NCI-H1048 (cell line): ENCODE measurements at places on chromosomes 12 and 14.

DNA sequence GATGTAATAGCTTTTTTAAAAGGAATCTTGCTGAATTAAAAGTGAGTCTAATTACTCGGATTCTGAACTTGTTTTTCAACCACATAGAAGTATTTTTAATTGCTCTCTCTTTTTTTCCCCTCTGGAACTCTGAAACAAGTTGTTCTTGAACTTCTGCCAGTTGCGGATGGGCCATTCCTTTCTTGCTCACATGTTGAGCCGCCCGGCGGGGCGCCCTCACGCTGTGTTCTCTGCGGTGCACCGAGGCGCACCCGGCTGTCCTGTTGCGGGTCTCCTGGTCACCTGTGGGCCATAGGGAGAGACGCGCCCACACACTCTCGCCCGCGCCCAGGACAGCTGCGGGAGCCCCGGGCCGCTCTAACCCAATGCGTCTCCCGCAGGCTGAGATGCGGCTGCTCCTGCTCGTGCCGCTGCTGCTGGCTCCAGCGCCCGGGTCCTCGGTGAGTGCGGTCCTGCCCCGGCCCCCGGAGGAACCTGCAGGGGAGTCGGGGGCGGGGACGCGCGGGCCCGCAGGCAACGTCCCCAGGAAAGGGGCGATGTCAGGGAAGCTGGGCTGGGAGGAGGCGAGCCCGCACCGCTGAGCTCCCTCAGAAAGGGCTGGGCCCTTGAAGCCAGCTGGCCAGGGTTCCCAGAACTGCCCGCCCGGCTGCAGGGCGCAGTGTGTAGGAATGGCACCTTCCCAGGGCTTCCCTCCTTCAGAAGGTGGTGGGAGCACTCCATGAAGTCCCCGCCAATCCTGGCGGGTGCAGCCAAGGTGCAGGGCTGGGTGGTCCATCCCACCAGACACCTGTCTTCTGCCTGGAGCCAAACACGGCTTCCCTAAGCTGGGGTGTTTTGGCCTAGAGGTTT is 2.3 kb downstream of the PAPLN start:
- no peak for DNase-seq

DNA sequence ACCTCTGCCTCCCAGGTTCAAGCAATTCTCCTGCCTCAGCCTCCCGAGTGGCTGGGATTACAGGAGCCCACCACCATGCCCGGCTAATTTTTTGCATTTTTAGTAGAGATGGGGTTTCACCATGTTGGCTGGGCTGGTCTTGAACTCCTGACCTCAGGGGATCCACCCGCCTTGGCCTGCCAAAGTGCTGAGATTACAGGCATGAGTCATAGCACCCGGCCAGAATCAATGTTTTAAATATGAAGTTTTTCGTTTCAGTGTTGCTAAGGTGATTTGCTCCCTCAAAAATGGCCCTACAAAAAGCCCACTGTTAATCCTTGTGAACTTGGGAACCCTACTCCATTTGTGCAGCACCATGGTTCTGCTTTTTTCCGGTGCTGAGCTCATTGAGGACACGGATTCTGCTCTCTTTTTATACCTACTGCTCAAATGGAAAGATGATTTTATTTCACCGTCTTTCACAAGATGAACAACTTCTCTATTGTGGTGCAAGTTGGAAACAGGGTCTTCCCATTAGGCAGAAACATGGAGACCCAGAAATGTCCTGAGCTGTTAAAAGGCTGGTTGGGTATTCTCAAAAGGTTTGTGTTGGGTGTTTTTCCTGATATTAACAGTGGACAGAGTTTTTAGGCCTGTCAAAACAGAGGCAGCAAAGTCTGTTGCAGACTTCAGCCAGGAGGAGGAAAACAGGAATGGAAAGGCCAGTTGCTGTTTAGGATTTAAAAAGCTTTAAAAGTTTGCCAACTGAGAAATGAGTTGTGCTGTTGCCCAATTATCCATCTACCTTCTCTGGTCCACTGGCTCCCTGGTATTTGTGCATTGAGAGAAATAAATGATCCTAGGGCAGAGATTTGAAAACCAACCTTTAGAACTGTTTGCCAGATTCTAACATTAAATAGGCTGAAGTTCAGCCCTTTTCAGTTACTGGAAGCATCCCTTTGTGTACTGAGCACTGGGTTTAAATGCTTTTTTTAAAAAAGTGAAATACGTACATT is 85.8 kb downstream of the ATP23 start:
- no peak for DNase-seq

DNA sequence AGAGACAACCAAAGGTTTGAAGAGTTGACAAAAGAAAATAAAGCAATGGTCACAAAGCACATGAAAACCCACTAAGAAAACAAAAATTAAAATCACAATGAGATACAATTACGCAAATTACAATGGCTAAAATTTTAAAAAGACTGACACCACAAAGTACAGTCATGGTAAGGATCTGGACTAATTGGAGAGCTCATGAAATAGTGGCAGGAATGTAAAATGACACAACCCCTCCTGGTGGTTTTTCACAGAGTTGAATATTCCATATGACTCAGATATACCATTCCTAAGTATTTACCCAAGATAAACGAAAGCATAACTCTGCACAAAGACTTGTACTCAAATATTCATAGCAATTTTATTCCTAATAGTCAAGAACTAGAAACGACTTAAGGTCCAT is 65.9 kb downstream of the NOVA1 start:
- no peak for DNase-seq

- DNase-seq, result no peak
Observed at GRCh38 chr12:9066755-9067423, 48.8 kb downstream of the A2M start.

DNA sequence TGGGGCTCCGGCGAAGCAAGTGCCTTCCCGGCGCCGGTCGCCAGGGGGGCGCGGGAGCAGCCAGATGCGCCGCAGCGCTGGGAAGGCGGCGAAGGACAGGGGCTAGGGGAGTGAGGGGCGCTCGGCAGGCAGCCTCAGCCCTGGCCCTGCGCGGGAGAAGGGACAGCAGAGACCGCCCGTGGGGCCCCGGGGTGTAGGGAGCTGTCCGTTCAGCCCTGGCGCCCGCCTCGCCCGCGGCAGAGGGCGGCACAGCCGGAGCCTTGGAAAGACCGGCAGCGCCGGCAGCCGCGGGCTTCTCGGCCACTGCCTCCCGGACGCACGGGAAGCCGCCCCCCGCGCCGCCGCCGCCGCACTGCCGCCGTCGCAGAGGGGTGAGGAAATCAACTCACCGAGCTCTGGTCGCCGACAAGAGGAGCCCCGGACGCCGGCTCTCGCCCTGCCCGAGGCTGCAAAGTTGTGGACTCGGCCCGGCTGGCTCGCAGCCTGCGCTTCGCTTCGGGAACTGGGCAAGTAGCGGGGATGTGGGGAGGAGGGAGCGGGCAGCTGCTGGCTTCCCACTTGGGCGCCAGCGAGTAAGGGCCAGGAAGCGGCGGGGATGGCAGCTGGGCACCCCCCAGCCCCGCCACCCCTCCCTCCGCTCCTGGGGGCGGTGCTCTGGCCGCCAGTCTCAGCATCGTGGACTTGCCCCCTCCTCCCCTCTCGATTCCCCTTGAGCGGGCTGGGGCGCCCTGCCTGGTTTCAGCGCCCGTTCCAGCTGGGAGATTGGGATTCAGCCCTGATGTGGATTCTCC is at the start of gene ZDHHC22:
Gene ZDHHC22, minus strand, starts transcription at position 578 of the 791 bp plus-strand sequence. CDS start 2,053 bp downstream, outside the sequence.
- DNase-seq, result no peak

- DNase-seq, result no peak
Observed at GRCh38 chr12:28811457-28811856, 337.6 kb upstream of the FAR2 start.

GRCh38 chr12:30989754-30990153 is 63.2 kb downstream of the TSPAN11 start:
- no peak for DNase-seq

DNA sequence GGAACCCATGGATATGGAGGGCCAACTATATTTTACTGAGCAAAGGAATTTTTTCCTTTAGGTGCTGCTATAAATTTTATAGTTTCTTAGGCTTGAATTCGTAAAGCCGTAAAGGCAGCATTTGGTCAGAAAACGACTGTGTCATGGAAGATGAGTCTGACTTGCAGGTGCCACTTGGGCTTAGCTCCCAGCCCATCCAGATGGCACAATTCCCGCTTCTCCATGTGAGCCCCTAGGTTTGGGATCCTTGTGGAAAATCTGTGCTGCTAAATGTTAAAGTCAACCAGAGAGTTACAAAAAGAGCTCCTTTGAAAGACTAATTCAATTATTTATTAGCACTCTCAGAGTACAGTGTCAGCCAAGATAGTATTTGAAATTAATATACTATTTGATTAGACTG is 120.1 kb upstream of the NPAS3 start:
- no peak for DNase-seq

DNA sequence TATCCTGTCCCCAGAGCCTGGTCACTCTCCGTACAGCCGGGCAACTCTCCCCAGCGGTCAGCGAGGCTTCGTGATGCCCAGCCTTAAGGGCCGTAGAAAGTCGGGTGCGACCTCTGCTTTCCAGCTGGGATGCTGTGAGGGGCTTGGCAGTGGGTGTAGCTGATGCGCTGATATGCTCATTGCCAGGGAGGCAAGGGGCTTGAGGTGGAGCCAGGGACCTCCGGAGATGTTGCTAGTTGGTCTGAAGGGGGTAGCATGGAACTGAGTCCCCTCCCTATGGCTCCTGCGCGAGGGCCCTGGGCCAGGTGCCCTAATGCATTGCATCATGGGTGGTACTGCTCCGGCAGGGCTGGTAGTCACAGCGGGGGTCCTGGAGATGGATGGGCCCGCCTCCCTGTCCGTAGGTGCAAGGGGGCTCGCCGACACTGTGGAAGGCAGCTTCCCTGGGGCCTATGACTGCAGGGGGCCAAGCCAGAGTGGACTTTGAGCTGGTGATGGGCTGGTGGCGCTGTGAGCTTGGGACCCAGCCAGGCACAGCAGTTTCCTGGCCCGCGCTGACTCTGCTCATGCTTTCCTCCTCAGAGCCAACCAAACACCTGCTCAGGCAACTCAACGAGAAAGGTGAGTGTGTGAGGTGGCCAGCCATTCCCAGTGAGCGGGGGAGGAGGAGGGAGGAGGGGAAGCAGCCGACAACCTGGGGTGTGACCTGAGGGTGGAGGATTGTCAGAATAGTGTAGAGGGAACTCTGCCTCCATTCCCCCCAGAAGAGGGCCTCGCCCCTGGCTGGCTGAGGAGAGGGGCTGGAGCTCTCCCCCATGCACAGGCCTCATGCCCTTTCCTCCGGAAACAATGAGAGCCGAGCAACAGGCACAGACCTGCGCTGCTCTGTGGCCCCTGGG is 32.3 kb downstream of the PLEKHG3 start:
- no peak for DNase-seq

GRCh38 chr12:46553911-46554310 is 181.3 kb upstream of the SLC38A2 start:
- DNase-seq, result no peak

GRCh38 chr12:94010307-94010706 is 138.1 kb upstream of the PLXNC1 start:
- DNase-seq, result no peak

GRCh38 chr12:25932971-25933370 is 25.5 kb upstream of the RASSF8 start:
- DNase-seq, result no peak

GRCh38 chr12:112682586-112682985 is 109.0 kb upstream of the RPH3A start:
- DNase-seq, result no peak

- no peak for DNase-seq
Observed at GRCh38 chr14:78143489-78144145, 26.6 kb upstream of the NRXN3 start.

DNA sequence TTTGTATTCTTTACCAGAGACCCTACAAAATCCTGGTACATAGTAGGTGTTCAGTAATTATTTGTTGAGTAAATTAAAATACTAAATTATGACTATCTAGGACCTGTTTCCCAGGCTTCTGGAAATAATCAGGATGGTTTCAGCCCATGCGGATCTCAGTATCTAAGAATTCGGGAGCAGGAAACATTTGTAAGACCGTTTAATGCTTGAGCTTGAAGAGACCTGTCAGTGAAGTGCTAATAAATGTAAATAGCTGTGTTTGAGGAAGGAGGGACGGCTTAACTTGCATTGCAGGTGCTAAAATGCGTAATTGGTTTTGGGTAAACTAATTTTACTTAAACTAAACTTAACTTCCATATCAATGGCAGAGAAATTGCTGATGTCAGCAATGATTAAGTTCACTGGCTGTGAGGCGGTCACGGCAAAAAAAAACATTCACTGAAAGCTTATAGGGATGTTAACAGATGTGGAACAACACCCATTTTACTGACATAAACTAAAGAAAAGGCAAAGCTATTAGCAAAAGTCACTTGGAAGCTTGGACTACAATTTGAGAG is 28.6 kb upstream of the AEBP2 start:
- DNase-seq, result no peak

DNA sequence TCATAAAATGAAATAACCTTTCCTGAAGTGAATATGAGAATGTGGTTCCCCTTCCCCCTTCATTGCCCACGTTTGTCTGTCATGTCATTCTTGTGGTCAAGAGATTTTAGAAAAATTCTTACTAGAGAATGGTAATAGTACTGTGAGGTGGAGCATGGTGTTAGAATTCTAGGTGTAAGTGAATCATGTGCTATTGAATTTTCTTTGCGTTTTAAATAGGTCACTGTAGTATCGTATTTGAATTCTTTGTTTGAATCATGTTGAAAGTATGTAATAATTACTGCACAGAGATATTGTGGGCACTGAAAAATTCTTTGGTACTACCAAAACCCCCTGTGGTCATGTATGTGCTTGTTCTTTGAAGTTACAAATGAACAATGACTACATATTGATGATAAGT is 49.9 kb downstream of the FUT8 start:
- DNase-seq, result no peak

DNA sequence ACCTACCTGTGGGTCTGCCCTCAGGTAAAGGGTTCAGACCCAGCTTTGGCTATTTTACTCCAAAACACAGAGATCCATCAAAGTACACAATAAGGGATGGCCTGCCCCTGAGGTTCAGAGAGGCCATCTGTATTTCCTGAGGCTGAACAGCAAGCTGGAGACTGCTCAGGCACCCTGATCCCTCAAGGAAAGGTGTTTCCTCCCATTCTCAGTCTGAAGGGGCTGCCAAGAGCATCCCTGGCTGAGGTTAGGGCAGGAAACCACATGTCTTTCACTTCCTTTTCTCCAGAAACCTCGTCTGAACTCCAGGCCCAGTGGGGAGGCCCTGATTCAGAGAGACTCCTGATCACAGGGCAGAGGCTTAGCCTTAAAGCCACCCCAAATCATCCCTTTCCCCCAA is 1.5 kb downstream of the RILPL1 start:
- DNase-seq, result no peak

DNA sequence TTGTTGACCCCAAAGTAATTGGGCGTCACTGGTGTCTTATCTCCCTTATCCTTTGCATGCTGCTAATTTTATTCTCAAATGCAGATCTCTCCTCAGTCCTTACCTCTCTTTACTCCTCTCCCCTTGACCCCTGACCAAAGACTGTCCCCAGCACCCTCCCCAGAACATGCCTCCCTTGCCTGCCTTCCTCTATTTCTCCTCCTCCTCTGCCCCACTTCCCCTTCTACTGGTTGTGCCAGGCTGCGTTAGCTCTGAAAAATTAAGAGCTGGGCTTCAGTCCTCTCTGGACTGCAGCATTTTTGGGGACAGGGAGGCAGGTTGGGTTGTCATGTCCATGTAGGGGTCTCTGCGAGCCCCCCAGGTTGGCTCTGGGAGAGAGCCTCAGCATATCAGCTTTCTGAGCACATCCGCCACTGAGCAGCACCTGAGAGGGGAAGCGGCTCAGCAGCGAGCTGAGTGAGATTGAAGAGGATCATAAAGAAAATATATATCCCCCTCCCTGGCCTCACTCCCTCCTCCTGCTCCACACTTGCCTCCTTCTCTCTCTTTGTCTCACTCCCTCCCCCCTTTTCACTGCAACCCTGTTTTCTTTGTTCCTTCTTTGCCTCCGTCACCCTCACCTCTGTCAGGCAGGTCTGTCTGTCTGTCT is 6.4 kb upstream of the CISTR start:
- no peak for DNase-seq
